ENCODE measurements at places on chromosomes 3 and 15. TPM values are rescaled to one million over a fixed set of nuclear protein-coding genes. Genes with fewer than 3 reads are reported as not detected.

Gene CHRNA3
- total RNA-seq = not detected

Gene FHIT
- 2.2 TPM for total RNA-seq

GRCh38 chr3:77530870-77531269 is 491.0 kb downstream of the ROBO2 start:
- no peak for DNase-seq

- peak; percentile 72 for DNase-seq
Observed at GRCh38 chr3:193872265-193872753, 263.6 kb upstream of the HES1 start.

GRCh38 chr3:12154151-12154550 is 4.6 kb downstream of the TIMP4 start:
- no peak for DNase-seq

GRCh38 chr3:128270559-128271492 is 117.5 kb downstream of the EEFSEC start:
- DNase-seq = no peak

Measured in endothelial cell of umbilical vein (primary cell).